COLO829 (cell line): ENCODE measurements at places on chromosomes 2 and 18.
A peak's percentile ranks its signal among the peaks of the same experiment; 100 is the strongest.

DNA sequence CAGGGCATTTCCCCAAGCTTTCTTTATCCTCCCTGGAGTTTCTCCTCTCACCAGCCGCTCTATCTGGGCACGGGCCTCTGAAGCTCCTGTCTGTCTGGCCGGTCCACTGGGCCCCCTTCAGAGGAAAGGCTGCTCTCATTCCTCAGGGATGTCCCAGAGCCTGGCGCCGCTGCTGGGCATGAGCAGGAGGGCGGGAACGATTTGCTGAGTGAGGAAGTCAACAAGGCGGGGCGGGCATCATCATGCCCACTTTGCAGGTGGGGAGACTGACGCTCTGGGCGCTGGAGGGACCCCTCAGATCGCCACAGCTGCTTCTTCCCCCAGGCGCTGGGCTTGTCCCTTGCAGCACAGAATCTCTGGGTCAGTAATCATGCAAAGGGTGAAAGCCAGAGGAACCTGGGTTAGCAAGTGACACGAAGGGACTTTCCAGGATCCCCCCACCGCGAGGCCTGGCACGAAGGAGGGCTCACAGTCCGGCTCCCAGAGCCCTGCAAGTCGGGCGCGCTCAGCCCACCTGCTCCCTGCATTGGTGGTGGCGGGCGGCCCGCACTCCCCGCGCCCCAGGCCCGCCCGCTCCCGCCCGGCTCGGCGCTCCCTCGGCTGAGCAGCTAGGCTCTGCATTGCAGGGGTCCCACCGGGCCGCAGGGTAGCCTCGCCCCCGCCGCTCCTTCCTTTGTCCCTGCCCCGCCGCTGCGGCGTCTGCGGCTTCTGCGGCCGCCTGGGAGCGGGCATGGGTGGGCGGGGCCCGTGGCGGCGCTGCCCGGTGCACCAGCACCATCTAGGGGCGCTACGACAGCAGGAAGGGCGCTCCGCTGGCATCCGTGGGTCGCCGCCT is 157.8 kb downstream of the CYRIA start:
- peak; percentile 28 for DNase-seq

DNA sequence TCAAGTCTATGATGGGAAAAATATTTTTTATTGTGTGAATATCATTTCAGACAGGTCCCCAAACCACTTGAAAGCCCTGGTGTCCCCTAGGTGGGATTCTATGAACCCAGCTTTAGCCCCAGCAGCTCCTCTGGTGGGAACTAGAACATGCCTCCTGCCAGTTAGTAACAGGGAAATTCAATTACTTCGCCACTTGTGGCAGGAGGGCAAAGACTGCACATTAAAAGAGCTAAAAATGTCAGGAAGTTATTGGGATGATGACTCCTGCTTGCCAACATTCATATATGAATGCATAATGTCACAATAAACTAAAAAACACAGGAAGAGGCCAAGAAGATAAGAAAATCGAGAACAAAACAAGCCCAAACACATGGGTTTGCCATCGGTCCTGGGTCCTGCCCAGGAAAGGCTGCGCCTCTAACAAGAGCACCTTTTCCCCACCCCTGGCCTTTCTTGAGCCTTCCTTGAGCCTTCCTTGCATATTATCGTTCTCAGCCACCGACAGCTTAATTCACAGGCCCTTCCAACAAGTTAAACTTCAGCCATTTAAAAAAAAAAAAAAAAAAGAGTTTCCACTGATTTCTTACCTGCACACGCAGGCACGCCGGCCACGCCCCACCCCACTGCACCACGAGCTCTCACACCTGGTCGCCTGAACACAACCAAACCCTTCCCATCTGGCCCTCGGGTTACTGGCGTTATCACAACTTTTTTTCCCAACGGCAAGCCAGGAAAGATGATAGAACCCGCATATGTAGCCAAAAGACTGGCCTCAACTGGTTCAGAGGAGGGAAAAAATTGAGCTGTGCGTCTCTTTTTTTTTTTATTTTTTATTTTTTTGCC is 23.4 kb downstream of the BCL11A start:
- no peak for DNase-seq

- DNase-seq, result no peak
Measured at GRCh38 chr2:24840962-24841945, 48.0 kb downstream of the CENPO start.

DNA sequence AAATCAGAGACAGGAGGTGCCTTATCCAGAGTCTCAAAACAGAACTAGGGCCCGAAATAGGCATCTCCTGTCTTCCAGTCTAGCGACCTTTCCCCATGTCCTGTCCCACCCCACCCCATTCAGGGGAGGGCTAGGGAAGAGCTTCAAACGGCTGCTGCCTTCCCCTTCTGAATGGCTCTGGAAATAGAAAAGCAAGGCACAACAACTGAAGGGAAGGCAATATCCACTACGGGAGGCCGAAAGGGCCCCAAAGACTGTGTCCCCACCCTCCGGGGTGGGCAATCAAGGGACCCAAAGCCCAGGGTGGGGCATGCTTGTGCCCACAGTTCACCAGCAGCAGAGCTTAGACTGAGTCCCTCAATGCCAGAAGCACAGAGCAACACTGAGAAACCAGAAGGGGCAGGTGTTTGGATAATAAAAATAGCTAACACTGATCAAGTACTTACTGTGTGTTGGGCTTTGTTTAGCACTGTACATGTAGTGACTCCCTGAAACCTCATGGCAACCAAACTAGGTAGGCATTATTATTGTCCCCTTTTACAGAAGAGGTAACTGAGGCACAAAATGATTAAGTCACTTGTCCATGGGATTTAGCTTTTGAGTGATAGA is 38.5 kb downstream of the CYRIA start:
- no peak for DNase-seq
